Stimulated activated CD8-positive, alpha-beta memory T cell treated with anti-CD3 and anti-CD28 coated beads, Interleukin-4, amount 100 ng/mL, for 1 hour (primary cell): ENCODE measurements at places on chromosomes 5 and 9.

DNA sequence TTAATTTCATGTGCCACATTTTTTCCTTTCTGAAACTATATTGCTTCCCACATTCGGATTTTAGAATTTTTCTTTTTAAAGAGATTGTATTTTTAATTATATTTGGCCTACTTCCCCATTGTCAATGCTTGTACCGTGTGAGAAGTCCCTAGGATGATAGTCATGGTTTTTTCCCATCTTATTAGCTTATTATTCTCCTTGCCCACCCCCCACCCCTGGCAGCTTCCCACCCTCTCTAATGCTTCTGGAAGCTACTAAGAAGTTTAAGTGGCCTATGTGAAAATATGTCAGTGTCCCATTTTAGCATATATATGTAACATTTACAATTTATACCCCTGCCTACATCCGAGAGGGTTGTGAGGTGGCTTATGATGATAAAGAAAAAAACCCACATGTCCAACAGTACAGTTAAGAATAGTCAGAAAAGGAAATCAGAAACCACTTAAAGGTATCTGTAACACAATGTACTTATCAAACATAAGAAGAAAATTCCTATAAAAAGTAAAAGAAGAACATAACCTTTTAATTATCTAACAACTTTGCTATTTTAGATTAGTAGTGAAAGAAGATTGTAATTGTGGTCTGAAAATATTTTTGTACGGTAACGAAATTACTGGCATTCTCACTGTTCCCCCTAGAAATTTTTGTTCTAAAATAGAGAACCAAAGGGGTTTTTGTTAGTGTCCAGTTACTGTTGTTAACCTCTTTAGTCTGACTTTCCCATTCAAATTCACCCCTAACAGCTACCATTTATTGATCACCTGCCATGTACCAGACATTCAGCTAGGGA is 62.1 kb downstream of the SLC44A1 start:
- DNase-seq = no peak

- no peak for DNase-seq
These were observed 58.1 kb downstream of the MARCHF3 start for GRCh38 chr5:126972062-126972895.

DNA sequence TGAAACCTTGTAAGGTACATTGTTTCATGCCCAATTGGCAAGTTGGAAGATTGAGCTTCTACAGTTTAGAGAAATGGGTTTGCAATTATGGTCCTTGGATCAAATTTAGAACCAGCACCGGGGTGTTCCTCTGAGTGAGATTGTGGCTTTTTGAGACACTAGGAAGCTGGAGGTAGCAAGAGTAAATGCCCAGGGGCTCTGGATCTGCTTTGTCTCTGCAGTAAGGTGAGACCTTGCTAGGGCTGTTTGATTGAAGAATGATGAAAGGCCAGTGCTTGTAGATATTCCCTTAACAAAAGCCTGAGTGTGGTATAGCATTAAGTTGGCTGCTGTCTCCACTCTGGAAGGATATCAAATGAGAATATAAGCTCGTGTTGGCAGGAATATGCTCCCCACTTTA is 36.0 kb downstream of the WWC1 start:
- no peak for DNase-seq

DNA sequence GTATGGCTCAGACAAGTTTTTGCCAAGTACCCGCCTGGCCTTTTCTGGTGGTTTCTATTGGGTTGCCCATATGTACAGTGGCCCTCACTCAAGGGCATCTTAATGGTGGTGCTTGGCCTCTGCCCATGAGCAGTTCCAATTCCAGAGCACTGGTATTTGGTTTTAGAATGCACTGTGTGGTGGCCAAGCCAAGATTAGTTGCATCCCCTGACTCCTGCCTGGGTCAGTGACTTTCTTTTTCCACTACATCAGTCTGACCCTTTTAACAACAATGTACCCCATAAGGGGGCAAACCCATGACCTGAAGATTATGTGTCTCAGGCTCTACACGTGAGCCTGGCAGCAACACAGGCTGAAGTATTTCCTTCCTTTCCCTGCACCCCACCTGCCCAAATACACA is 34.2 kb downstream of the NPR3 start:
- DNase-seq = no peak
